ENCODE measurements at places on chromosomes 1 and 21. TPM values are rescaled to one million over a fixed set of nuclear protein-coding genes. Genes with fewer than 3 reads are reported as not detected.

The MAN1A2 gene
- total RNA-seq, result 37.9 TPM

The OPRD1 gene
- total RNA-seq, result 1.8 TPM

DNA sequence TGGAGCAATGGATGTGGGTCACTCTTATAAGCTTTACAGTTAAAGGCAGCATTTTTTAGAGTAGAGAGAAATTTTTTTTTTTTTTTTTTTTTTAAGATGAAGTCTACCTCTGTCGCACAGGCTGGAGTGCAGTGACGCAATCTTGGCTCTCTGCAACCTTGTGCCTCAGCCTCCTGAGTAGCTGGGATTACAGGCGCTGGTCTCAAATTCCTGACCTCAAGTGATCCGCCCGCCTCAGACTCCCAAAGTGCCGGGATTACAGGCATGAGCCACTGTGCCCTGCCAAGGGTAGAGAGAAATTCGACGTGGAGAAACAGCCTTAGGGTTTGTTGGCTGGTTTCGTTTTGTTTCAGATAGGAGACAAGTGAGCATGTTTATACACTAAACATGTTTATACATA, 594.2 kb upstream of the ADAMTS5 start:
- no peak for DNase-seq

GRCh38 chr1:43388613-43389012, 987 bp downstream of the MED8 start:
- DNase-seq, result no peak

GRCh38 chr1:160710517-160711252, 937 bp downstream of the CD48 start:
- DNase-seq, result no peak
